ENCODE measurements at places on chromosomes 5 and 9. TPM values are rescaled to one million over a fixed set of nuclear protein-coding genes. Genes with fewer than 3 reads are reported as not detected.

GRCh38 chr9:131691969-131692611 lies 47.8 kb downstream of the RAPGEF1 start:
- no peak for DNase-seq

GRCh38 chr9:135480940-135481310 lies 1.3 kb downstream of the PPP1R26 start:
- DNase-seq, result no peak

- DNase-seq, result no peak
These were observed 1.4 kb downstream of the GDA start for GRCh38 chr9:72150661-72151060.

DNA sequence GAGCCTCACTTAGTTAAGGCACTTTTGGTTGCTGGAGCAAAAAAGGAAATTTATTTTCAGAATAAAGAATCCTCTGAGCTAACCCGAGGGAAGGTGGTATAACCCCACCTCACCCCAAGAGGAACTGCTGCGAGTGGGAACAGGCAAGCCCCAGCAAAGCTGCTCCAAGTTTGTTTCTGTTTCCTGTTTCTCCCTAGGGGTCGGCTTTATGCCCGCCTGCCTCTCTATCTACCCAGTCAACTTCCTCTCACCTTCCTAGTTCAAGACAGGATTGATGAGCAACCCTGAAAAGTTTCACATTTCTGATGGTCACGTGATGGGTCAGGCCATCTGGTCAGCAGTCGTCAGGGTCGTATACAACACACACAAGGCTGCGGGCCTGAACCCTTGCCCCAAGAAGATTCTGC lies 31.1 kb downstream of the TRIO start:
- no peak for DNase-seq

DNA sequence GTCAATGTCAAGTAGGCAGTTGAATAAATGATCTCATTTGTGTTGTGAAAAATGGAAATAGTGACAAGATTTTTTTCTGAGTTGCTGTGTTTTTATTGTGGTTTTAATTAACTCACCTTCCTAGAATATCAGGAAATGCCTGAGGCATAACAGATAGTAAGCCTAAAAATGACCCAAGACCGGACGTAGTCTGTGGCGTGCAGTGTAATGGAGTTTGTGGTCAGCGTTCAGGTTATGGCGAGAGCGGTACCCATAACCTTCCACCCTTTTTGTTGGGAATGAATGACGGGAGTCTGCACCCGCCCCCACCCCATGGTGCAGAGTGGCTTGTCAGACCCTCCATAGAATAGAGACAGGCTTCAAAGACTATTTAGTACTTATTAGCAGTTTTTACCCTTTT lies 119.3 kb downstream of the GALNT10 start:
- no peak for DNase-seq

GRCh38 chr5:93794954-93795353 lies 53.6 kb upstream of the POU5F2 start:
- DNase-seq, result no peak

DNA sequence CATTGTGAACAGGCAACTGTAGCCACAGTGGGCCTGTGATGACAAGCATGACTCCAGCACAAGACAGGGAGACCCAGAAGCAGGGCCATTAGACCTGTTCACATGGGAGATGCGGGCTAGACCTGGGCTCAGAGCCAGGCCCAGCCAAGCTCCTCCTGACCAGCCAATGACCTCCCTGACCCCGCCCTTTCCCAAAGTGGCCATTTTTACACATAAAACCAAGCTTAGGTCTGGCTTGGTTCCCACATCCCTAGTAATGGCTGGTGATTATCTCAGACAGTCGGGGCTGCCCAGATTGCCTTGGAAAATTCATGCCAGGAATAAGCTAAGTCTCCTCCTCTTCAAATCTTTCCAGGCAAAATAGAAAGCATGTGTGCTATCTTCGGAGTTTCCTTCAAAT lies 94.1 kb downstream of the FRMD3 start:
- no peak for DNase-seq

- DNase-seq, result no peak
These were observed 4.4 kb upstream of the FAM13B start for GRCh38 chr5:138037271-138037670.

GRCh38 chr5:402615-403359 lies 40.2 kb upstream of the EXOC3 start:
- no peak for DNase-seq

Gene SLC34A1
- total RNA-seq, result not detected

Gene URM1
- total RNA-seq, result 47.3 TPM

Gene OR13C2
- not detected for total RNA-seq

Gene FOXD4L6
- not detected for total RNA-seq

Gene PKD2L2
- not detected for total RNA-seq

Gene WWC1
- total RNA-seq, result 121 TPM

Gene PCDHB3
- total RNA-seq, result 1.9 TPM

Data from kidney epithelial cell (primary cell).